GOT3 (cell line): ENCODE measurements at places on chromosomes 5 and 9.

- no peak for DNase-seq
Measured at GRCh38 chr5:76637490-76637889, 14.3 kb upstream of the F2RL2 start.

- DNase-seq, result no peak
Measured at GRCh38 chr9:88628811-88629210, 93.8 kb downstream of the NXNL2 start.

DNA sequence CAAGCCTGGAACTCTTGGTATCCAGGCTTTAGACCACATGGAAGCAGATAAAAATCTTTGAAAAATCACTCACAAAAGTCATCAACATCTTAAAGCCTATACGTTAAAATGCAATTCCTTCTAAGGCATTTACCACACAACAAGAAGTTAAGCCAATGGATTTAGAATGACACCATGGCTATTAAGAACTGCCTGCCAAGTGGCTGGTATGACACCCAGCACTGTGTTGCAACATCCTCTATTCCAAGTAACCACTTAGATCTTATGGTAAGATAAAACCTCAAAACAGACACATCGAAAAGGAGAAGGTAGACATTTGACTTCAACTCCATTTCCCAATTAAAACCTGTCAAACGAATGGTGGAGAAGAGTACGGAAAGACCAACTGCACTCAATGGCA, 344.2 kb upstream of the SLC30A5 start:
- no peak for DNase-seq

GRCh38 chr9:113621309-113621791, 157.8 kb downstream of the RGS3 start:
- no peak for DNase-seq

- DNase-seq, result no peak
Measured at GRCh38 chr9:86563350-86563749, 209.1 kb upstream of the TUT7 start.

DNA sequence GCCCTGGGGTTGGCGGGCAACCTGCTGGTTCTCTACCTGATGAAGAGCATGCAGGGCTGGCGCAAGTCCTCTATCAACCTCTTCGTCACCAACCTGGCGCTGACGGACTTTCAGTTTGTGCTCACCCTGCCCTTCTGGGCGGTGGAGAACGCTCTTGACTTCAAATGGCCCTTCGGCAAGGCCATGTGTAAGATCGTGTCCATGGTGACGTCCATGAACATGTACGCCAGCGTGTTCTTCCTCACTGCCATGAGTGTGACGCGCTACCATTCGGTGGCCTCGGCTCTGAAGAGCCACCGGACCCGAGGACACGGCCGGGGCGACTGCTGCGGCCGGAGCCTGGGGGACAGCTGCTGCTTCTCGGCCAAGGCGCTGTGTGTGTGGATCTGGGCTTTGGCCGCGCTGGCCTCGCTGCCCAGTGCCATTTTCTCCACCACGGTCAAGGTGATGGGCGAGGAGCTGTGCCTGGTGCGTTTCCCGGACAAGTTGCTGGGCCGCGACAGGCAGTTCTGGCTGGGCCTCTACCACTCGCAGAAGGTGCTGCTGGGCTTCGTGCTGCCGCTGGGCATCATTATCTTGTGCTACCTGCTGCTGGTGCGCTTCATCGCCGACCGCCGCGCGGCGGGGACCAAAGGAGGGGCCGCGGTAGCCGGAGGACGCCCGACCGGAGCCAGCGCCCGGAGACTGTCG, 976 bp downstream of the RXFP3 start:
- no peak for DNase-seq

DNA sequence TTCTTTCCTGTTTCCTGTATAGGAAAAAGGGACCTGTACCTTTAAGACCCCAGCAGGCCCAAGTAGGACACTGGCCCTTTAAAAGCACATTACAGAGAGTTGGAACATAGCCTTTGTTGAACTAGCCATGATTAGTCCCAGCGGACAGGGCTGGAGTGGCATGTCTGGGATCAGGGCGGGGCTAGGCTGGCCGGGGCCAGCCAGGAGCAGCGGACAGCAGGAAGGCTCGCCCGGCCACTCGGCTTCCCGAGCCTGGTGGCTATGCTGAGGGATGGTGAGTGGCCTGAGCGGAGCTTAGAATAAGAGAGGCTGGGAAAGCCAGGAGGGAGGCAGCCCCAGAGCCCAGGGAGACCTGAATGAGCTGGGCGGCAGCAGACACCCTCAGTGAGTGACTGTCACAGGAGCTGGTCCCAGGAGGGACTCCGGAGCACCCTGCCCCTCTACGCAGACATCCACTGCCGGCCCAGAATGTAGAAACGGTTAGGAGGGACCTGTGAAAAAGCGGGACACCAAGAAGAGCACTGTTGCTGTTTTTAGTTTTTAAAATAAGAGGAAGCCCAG, 92.1 kb downstream of the DAB2IP start:
- DNase-seq, result no peak

DNA sequence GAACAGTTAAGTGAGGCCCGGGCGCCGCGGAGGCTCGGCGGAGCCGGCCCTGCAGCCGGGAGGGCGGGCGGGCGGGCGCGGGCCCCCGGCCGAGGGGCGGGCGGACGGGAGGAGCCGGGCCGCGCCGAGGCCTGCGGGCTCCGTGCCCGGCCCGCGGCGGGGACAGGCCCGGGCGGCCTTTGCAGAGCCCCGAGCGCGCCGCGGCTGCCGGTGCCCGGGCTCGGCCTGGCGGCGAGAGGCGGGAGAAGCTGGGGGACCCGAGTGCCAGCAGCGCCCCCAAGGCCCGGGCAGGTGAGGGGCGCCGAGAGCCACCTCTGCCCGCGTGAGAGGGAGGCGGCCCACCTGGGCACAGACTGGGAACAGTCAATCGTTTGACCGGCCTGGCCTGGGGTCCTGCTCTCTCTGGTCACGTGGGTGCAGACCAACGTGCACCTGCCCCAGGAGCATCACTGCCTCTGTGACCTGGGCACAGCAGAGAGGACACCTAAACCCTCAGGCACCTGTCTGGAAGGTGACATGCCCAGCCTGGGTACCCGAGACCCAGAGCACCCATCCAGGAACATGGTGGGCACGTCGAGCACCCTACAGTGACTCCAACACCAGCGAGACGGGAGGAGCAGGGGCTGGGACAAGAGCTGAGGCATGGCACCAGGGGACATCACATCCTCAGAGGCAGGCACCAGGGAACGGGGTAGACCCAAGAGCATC, 531 bp downstream of the MVB12B start:
- no peak for DNase-seq

- no peak for DNase-seq
Measured at GRCh38 chr5:88836195-88836838, 46.7 kb downstream of the MEF2C start.

- no peak for DNase-seq
Measured at GRCh38 chr9:76369583-76369982, 24.6 kb downstream of the RFK start.

- DNase-seq, result no peak
Measured at GRCh38 chr5:175873088-175873454, 1.7 kb downstream of the CPLX2 start.

- no peak for DNase-seq
Measured at GRCh38 chr5:35847491-35847890, 9.2 kb upstream of the IL7R start.

DNA sequence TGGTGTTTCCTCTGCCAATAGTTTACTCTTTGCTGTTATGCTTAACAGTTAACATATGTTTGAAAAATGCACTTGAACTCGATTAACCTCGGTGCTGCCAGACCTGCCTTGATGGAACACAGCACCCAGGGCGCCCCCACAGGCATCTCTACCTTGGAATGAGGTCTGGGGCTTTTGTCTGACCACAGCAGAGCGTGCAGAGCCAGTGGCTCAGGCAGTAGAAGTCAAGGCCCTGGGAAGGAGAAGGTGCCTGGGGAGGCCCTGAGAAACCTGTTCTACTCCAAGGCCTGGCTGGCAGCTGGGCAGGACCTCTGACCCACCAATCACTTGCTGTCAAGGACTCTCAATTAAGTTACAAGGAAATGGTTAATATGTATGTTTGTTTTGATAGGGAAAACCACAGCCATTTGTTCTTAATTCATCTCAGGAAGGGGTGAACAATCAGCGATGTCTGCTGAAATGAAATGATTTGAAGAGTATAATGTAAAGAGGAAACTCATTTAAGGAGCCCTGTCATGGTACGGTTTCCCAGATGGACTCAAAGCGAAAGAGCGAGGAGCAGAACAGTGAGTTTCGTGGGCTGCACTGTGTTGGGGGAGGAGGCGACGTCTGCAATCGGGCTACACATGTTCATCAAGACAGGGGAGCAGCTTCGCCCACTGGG, 21.9 kb downstream of the MACROH2A1 start:
- no peak for DNase-seq

- DNase-seq, result no peak
Measured at GRCh38 chr5:74851684-74852353, 14.4 kb downstream of the FAM169A start.

DNA sequence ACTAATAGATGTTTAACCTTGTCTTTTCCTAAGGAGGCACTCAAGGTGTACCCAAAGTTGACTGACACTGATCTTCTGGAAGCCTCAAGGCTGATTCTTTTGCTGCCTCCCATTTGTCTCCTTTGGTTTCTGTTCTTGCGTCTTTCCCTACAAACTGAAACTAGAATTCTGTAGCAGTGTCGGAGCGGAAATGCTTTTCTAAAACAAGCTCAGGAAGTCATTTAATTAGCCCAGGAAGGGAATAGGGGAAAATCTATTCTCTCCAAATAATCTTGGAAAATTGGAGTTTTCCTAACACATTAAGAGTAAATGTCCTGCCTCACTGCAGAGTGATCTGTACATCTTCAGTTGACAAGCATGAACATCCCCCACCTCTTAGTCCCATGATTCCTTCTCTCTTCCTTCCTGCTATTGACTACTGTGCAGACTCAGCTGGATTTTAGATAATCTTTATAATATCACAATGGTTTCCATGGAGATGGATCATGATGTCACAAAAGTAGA, 182.7 kb downstream of the NR3C1 start:
- DNase-seq, result no peak

DNA sequence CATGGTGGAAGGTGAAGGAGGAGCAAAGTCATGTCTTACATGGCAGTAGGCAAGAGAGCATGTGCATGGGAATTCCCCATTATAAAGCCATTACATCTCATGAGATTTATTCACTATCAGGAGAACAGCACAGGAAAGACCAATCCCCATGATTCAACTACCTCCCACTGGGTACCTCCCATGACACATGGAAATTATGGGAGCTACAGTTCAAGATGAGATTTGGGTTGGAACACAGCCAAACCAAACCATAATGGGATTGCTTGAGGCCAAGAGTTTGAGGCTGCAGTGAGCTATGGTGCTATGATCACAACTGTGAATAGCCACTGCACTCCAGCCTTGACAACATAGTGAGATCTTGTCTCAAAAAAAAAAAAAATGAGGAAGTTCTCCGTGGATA, 581.8 kb downstream of the TAF11L14 start:
- DNase-seq, result no peak

DNA sequence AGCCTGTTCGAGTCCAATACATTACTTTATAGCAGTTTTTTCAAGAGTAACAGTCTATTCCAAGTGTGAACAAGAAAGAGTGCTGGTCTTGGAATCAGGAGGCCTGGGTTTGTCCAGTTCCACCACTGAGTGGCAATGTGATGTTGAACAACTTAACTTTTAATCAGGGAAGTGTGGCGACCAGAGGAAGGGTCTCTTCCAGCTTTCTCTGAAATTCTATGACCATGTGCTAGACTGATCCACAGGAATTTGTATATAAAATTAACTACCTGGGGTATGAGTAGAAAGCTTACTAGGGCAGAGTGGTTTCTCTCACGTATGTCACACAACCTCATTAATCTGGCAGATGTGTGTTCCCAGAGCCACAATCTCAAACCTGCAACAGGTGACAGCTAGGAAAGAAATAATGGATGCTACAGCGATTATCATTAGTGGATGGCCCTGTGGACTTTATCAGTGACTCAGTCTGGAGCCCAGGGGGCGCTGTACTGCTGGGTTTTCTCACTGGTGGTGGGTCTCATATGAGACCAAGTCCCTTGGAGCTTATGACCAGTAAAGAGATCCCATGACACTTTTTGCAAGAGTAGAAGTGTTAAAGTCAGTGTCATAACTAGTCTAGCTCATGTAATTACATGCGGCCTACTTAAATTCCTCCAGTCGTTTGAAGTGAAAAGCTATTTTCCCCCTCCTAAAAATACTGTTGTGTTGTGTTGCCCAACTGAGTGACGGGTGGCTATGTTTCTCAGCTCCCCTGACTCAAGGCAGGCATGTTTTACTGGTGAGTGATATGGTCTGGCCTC, 116.5 kb downstream of the GDNF start:
- DNase-seq, result no peak

DNA sequence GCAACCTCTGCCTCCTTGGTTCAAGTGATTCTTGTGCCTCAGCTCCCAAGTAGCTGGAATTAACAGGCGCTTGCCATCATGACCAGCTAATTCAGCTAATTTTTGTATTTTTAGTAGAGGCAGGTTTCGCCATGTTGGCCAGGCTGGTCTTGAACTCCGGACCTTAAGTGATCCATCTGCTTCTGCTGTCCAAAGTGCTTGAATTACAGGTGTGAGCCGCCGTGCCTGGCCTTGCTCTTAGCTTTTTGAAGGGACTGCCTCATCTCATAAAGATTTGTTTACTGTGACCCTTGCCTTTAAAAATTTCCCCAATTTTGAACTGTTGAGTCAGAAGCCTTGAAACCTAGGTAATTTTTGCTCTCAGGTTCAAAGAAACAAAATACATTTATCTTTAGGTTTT, 17.3 kb downstream of the GPBP1 start:
- DNase-seq, result no peak

- DNase-seq, result no peak
Measured at GRCh38 chr5:126189862-126190261, 233.3 kb upstream of the GRAMD2B start.

- DNase-seq, result no peak
Measured at GRCh38 chr5:65722575-65723403, 784 bp downstream of the NLN start.

GRCh38 chr9:13386935-13387733, 107.6 kb upstream of the MPDZ start:
- DNase-seq, result no peak

- DNase-seq, result no peak
Measured at GRCh38 chr9:38022203-38022895, 46.7 kb downstream of the SHB start.

- DNase-seq, result no peak
Measured at GRCh38 chr9:114641967-114642366, 15.6 kb downstream of the TEX53 start.
